ENCODE measurements at places on chromosomes 13 and 19. TPM values are rescaled to one million over a fixed set of nuclear protein-coding genes. Genes with fewer than 3 reads are reported as not detected.
A peak's percentile ranks its signal among the peaks of the same experiment; 100 is the strongest.

The ZNF729 gene
- 10.6 TPM for total RNA-seq

The ADGRE3 gene
- not detected for total RNA-seq

DNA sequence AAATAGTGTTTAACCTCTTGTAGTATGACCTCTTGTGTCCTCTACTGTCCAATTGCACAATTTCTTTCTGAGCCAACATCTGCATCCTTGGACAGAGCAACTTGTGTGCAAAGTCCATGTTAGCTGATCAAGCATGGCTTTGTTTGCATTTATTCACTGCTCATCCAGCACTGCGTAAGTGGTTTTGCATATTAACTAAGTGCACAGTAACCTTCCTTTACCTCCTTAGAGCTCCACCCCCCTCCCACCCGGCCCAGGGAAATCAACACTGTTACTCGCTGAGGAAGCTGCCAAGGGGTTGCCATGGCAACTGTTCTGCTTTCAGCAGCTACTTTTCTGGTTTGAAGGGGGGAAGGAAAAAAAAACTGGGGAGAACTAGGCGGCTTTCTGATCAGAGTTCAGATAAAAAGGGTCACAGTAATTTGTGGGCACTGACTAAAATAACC, 153.5 kb upstream of the KLF12 start:
- DNase-seq: peak; percentile 91

The IGFL1 gene
- total RNA-seq: not detected

DNA sequence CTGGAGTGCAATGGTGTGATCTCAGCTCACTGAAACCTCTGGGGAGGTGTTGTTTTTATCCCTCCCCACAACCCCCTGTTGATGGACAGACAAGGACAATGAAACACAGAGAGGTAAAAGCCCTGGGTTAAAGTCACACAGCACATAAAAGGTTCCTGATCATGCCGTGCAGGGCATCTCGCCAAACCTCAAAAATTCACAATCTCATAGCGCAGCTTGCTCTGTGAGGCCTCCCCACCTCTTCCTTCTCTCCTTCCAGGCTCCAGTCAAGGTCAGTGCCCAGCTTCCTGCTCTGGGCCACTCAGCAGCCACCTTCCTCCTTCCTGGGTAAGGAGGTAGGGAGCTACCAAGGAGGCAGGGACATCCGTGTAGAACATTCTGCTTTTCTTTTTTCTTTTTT, 2.3 kb downstream of the FUT2 start:
- peak; percentile 20 for DNase-seq

The ZNF665 gene
- 9.9 TPM for total RNA-seq

The NPAS1 gene
- total RNA-seq: not detected

The FBXO17 gene
- 11.6 TPM for total RNA-seq

- peak; percentile 84 for DNase-seq
These were observed 11.3 kb upstream of the FFAR2 start for GRCh38 chr19:35436477-35437405.

GRCh38 chr19:7692417-7693088, 9.4 kb downstream of the FCER2 start:
- DNase-seq: no peak

GRCh38 chr19:15551293-15552004, 43.1 kb downstream of the CYP4F22 start:
- DNase-seq: peak; percentile 18

DNA sequence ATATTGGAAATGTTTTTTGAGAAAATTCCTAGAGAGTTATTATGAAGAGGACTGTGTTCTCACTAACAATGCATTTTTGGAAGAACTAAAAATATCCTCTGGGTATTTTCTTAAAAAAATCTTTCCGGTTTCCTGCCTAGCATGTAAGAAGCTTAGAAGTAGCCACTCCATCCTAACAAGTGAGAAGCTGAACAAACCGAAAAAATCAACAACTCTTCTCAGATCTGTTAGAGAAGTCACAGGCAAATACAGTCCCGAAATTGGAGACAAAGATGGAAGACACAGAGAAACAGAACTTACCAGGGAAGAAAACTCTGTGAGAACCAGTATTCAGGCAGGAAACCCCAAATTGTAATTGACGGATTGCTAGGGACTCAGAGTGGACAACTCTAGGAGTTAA, 173.0 kb downstream of the KLF12 start:
- DNase-seq: no peak

- DNase-seq: no peak
These were observed 25.5 kb downstream of the PLA2G4C start for GRCh38 chr19:48085076-48085475.

GRCh38 chr13:41694545-41695301, 237.4 kb downstream of the RGCC start:
- DNase-seq: peak; percentile 92

The TSHZ3 gene
- total RNA-seq: 9.4 TPM

DNA sequence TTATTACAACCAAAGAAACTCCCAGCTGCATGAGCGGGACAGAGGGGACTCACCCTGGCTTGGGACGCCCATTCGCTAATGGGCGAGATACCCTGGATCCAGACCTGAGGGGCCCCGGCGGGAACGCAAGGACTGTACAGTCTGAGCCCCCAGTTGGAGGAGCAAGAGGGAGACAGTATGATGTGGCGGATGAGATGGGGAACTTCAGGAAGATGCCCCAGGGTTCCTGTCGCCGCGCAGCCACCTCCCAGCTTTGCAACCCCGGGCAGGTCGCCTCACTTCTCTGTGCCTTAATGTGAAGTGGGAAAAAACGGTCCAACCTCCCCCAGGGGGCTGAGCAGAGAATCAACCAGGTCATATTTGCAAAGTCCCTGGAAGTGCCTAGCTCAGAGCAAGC, 2.5 kb downstream of the NPAS1 start:
- no peak for DNase-seq

DNA sequence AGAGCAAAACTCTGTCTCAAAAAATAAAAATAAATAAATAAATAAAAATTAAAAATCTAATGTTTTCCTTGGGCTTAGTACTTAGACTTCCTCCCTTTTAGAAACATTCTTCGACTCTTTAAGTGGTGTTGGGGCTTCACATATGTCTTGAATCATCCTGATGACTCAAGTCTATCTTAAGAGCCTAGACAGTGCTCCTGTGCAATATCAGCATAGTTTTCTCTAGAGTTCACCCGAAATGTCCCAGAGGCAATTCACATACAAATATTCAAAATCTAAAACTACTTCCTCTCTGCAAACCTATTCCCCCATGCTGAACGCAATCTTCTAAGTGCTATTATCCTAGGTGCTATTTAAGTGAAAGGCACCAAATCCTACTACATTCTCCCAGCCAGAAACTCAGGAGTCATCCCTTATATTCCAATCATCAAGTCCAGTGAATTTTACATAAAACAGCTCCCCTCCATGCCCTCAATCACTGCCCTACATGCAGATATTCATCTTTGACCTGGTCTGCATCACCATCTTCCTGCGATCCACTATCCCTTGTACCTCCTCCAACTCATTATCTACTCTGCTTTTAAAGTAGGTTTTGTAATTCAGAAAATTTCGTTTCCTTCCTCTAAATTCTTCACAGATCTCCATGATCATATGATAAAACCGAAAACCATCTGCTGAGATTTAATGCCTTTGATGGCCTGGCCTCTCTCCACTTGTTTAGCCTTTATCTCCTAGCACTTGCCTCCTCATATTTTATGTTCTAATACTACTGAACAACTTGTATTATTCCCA, 102.7 kb downstream of the ELF1 start:
- DNase-seq: peak; percentile 74

DNA sequence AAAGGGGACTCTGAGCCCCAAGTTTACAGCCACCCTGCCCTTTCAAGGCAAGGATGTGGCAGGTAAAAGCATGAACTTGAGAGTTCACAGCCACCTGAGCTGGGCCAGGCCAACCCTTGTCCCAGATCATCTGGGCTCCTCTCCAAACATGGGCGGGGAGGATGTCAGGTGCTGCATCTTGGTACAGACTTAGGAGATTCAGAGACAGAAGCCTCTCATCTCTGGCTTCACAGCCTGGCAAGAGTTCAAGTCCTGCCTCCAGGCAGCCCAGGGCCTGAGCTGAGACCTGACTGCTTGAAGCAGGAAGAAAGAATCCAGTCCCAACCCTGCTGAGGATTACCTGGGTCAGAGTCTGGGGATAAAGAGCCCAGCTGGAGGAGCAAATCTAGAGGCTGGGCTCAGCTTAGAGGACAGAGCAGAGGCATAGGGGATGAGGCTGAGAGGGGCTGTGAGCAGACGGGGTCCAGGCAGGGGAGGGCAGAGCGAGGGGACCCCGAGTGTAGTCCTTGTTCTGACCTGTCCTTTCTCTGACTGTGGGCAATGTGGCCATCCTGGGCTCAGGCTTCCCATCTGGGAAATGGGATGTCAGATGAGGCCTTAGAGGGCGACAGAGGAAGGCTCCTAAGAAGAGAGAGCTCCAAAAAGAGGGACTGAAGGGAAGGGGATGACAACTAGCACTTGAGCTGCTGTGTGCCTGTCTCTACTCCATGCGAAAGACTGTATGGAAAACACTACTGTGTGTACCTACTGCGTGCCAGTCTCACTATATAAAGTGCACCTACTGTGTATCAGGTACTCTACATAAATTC, 6.6 kb upstream of the OR10H5 start:
- peak; percentile 53 for DNase-seq

- no peak for DNase-seq
These were observed 5.6 kb downstream of the MICOS13 start for GRCh38 chr19:5674714-5675113.

The TRAPPC6A gene
- total RNA-seq: 12.5 TPM

The LPAR2 gene
- total RNA-seq: 0.48 TPM

The TBXA2R gene
- total RNA-seq: 1.9 TPM

The ZNF554 gene
- total RNA-seq: 7.0 TPM

DNA sequence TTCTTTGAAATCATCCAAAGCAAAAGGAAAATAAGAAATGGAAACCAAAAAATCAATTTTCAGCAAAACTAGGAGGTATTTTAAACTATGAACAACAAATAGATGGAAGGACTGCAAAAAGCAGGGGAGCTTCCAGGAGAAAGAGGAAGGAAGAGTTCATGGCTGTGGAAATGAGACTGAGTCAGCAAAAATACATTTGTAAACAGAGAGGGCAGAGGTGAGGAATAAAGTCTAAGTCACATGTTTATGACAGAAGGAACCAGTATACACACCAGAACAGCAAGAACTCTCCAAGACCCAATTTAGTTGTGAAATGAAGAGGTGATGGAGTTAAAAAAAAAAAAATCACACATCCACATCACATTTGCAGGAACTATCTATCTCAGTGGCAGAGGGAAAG, 69.6 kb downstream of the RNASEH2B start:
- DNase-seq: no peak

DNA sequence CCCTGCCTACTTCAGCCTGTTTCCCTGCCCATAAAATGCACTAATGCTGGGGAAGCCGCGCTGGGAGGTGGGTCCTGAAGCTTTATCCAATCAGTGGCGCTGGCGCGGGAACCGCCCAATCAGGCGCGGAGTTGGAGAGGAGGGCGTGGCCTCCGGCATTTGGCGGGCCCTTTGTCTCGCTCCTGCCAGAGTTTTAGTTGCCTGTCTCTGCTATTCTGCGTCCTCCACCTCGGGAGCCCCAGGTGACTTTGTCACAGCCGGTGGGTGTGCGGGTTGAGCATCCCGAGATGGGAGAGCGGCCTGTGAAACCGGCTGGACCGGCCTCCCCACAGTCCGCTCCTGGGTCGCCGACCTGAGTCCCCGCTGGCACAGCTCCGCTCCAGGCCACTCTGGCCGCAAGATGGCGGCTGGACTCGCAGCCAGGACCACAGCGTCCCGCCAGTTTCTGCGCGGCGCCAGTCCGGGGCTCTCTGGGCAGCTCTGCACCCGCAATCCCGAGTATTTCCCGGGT, 30.7 kb upstream of the ZNF429 start:
- peak; percentile 91 for DNase-seq

DNA sequence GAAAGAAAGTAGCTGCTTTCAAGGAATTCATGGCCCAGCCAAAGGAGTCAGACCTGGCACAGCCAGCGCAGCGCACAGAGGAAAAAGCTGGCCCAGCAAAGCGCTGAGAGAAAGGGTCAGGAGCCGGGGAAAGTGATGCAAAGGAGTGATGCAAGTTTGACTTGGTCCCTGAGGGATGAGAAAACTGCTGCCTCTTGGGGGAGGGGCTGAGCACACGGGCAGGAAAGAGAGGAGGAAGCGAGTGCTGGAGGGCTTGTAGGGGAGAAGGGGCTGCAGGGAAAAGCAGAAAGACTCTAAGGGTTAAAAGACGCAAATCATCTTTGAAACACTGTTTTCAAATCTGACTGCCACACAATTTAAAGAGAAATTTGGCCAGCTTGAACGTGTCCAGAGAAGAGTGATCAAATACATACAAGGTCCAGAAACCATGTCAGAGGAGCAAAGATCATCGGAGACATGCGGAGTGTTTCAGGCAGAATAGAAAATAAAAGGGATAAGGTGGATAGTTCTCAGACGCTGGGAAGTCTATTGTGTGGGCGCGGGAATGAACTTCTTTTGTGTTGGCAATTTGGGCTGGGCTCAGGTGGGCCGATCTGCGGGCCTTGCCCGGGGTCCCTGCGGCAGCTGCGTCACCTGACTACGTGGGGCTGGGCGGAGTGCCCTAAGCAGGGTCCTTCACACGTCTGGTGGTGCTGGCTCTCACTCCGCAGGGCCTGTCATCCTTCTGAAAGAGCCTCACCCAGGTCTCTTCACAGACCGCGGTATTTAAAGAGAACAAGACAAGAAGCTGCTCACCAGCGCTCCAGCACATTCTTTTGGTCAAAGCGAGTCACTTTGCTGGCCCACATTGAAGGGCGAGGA, 18.1 kb downstream of the N4BP2L1 start:
- peak; percentile 35 for DNase-seq

The TMEM38A gene
- total RNA-seq: not detected

The KRTDAP gene
- 56.1 TPM for total RNA-seq

- DNase-seq: no peak
These were observed 132.2 kb downstream of the PCDH9 start for GRCh38 chr13:67097892-67098452.

The RDH8 gene
- total RNA-seq: not detected

- DNase-seq: no peak
These were observed 1.2 kb downstream of the RAB11B start for GRCh38 chr19:8391198-8392016.

- DNase-seq: no peak
These were observed 188.7 kb downstream of the LHFPL6 start for GRCh38 chr13:39414339-39414738.

DNA sequence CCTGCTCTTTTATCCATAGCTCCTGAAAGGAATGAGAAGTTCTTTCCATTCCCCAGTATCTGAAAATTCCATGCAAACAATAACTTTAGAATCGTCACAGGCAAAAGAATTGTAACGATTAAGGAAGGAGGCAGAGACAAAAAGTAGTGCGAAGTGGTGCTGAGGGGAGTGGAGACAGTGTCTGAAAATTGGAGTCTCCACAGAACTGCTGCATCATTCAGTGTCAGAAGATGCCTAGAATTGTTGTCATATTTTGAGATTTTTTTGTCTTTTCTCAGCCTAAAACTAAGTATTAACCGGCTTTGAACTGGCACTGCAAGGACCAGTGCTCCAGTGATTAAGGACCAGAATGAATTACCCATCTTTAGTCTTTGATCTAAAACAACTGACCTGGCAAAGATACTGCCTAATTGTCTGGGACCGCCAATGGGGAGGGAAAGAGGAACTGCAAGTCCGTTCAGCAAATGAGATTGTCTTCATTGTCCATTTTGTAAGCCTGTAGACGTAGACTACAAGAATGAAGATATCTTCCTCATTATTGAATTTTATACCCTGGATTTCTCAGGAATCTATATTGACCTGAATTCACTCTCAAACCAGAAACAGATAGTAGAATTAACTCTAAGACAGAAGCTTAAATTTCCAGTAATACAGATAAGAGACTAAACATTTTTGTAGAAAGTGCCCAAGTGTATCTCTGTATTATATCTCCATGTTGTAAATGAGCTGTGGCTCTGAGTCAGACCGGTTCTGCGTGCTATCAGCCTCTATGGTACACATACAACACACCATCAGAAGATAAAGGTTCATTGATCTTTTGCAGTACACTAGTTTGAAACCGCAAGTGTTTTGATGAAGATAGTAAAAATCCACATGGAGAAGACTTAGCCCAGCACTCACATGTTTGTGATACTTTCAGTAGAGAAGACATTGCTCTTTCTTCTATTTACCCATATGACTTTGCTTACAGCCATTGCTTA, 293.2 kb downstream of the EFNB2 start:
- peak; percentile 92 for DNase-seq
